ENCODE measurements at places on chromosomes 11 and 22.

DNA sequence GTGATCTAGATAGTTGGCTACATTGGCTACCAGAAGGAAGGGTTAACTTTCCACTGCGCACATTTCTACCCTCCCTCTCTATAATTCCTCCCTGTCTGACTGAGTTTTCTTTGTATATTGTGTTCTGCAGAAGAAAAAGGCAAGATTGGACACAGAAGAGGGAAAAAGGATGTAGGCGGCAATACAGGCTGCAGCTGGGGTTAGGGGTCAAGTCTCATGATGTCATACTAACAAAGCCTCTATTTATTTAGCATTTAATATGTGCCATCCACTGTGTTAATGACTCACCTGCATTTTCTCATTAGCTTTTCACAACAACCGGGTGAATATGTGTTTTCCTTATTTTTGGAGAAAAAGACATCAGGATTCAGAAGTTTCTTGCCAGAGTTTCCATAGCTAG lies 2.0 kb downstream of the FAM83F start:
- no peak for DNase-seq

DNA sequence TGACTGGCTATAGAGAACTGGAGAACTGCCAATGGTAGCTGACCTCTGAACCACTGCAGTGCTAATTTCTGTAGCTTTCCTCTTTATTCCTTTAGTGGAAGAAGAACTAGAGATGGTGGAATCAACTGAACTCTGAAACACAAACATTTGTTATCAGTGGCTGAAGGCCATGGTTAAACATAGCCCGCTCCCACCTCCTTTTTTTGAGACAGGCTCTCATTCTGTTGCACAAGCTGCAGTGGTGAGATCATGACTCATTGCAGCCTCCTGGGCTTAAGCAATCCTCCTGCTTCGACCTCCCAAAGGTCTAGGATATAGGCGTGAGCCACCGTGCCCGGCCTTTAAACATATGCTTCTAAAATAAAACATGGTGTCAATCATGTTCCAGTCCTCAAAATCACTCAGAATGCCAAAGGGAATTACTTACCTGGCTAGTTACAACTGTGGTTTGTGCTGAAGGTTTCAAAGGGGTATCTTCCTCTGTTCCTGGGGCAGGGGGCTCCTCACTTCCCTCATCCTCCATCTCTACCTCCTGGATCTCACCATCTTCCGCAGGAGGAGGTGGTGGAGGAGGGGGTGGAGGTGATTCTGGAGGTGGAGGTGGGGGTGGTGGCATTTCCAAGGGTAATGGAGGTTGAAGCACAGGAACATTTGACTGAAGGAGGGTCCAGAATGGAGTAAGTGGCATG lies 9.0 kb upstream of the AGBL2 start:
- no peak for DNase-seq

DNA sequence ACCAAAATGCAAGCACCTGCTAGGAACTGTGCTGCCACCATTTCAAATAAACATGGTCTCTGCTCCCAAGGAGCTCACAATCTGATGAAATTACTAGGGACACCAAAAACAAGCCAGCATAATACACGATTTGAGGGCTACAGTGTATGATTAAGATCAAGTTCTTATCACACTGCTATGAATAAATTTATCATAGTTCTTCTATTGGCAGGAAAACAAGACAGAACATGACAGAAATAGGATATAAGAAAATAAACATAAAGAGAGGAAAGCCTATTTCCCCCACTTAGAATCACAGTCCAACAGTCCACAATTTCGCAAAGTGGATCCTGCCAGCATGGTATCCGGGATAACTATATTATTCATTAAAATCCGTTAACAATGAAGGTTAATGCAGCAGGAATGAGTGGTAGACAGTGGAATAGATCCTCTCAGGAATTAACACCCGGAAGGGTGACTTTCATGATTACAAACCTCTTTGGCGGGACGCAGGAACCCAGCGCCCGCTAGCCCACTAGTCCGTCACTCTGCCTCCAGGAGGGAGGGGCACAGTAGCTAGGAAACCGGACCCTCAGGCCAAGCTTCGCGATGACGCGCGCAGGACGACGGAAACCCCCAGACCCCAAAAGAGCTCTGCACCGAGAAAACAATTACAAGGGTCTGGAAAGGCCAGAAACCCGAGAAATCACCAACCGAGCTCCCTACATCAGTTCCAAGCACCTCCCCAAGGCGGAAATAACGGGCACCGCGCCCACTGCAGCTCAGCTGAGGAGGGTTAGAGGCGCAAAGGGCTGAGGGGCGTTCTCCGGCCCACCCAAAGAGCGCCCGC lies 607 bp downstream of the CCDC82 start:
- DNase-seq, result no peak

DNA sequence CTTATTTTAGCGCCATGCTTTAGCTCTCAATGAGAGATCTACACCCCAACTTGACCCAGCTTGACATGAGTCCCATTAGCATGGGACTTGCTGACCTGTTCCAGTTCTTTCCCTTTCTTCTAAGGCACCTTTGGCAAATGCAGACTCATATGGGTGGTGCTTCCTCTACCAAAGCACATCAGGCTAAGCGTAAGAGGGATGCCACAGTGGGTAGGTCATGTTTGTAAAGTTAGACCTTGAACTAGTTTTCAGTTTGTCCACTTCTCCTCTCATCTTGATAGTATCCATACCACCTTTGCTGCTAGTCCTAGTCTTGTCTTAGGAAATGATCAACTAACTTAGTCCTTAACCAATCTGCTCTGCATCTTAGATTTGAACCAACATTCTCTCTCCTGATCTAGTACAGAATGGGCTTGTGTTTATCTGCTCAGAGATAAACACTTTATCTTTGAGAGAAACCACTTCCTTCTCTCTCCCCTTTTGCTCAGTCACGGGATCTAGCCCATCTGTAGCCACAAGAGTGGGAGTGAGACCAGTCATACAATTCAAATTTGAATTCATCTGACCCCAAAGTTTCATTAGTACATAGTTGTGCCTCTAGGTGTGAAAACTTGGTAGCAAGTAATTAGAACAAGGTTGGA lies 72.1 kb upstream of the CD44 start:
- DNase-seq, result no peak

DNA sequence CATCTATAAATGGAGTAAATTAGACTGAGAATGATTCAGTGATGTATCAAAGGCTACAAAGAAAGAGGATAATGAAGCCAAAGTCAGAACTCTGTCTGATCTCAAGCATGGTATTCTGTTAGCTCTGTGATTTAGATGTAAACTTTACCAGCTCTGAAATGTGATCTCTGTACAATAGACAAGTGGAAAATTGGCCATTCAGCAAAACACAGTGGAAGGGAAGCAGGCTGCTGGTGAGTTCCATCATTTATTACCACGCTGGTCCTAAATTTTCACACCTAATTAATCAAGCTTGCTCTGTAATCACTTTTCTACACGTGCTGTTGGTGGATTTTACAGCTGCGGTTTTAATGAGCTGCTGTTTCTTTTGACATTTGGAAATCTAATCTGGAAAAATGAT lies 145.1 kb upstream of the OPCML start:
- DNase-seq, result no peak

- no peak for DNase-seq
These were observed 5.5 kb upstream of the TCN2 start for GRCh38 chr22:30601464-30601863.

DNA sequence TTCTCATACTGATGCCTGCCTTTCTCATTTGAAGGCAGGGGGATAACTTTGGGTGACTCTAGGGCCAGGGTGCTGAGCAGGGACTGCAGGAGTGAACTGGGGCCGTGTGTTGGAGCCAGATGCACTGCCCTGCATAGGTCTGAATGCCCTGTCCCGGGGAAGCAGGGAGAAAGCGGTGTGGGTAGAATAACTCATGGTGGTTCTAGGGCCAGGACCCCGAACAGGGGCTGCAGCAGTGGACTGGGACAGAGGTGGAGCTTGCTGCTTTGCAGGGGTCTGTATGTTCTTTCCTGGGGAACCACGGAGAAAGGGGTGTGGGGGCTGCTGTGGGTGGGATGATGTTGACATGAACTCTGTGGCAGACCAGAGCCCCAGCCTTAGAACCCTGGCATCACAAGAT lies 52.9 kb downstream of the GAB4 start:
- DNase-seq, result no peak

DNA sequence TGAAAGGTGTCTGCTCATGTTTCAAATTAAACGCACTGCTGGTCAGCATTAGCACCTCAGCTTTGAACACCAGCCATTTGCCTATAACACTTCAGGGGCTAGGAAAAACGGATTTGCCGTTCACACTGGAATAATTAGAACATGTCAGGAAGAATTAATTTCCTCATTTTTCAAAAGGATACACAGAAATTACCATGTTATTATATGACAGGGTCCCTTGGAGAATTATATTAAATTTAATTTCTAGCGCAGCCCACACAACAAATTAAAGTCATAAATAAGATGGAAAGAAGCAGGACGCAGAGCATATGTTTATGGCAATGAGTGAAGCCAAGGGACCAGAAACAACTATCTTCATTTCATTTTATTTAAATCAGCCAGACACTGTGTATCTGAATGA lies 83.8 kb upstream of the SOX6 start:
- DNase-seq, result no peak

- no peak for DNase-seq
These were observed 12.5 kb upstream of the PEX26 start for GRCh38 chr22:18065256-18065655.

- no peak for DNase-seq
These were observed 329.1 kb downstream of the TMEM135 start for GRCh38 chr11:87366763-87367405.

DNA sequence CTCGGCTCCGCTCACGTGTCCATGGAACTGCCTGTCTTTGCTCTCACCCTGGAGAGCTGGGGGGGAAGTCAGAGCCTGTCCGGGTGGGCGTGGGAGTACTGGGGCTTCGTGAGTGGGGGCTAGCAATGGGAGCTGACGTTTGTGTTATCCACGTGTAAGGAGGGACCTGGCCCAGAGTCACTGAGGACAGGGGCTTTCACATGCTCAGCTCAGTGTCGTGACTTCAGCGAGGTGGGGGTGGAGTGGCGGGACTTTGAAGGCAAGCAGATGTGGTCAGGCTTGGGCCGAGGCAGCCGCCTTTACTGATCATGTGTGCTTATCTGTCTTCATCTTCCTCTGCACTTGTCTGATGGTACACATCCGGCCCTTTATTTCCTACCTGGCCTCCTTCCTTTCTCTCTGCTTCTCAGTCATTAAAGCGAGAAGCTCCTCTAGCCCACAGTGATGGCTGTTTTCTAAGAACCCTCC lies 113.1 kb upstream of the NNMT start:
- peak; percentile 34 for DNase-seq

Data from activated CD8-positive, alpha-beta memory T cell treated with anti-CD3 and anti-CD28 coated beads for 1 hour (primary cell).